Nephron progenitor cell (in vitro differentiated cells): ENCODE measurements at places on chromosomes 11 and 22.

DNA sequence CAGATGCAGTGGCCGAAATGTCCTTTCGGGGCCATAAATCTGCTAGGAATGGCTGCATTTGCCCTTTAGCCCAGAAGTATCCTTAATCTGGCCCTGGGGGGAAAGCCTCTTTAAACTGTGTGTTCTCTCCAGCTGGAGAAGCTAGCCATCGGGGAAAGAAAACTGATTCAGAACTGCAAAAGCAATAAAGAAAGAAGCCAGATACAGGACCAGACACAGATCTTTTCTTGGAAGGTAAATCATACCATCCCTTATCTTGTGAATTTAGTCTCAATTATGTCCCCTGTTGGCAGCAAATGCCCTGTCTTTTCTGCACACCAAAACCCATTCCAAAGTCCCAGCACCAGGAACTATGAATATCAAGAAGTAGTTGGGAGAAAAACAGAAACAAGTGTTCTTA lies 25.6 kb downstream of the PC start:
- peaks cover 48% of the 10 kb centered on the region for H3K4me1 ChIP-seq
- peaks cover 5% of the 10 kb centered on the region for H3K36me3 ChIP-seq
- peak overlapping the region; percentile 38 for H3K4me3 ChIP-seq
- peaks cover 6% of the 10 kb centered on the region for H3K27me3 ChIP-seq
- H3K27ac ChIP-seq, result peak overlapping the region; percentile 2

GRCh38 chr22:36986242-36986821 lies 32.9 kb downstream of the TST start:
- peaks cover 10% of the 10 kb centered on the region for H3K4me1 ChIP-seq
- H3K27ac ChIP-seq, result no peak overlapping the region
- DNase-seq, result peak; percentile 44
- H3K36me3 ChIP-seq, result no peaks in the 10 kb centered on the region

DNA sequence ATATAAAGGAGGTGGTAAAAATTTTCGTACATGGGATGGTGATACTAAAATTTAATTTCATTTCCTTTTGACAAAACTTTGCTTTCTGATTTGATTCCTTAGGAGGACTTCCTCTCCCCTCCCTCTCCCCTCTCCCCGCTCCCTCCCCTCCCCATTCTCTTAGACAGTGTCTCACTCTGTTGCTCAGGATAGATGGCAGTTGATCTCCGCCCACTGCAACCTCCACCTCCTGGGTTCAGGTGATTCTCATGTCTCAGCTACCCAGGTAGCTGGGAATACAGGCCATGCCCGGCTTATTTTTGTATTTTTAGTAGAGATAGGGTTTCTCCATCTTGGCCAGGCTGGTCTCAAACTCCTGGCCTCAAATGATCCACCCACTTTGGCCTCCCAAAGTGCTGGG lies 15.9 kb downstream of the TRIM44 start:
- no peaks in the 10 kb centered on the region for H3K27me3 ChIP-seq
- H3K4me1 ChIP-seq, result peaks cover 18% of the 10 kb centered on the region
- H3K27ac ChIP-seq, result no peak overlapping the region
- no peak overlapping the region for H3K4me3 ChIP-seq
- H3K36me3 ChIP-seq, result peaks cover 5% of the 10 kb centered on the region

GRCh38 chr11:102196816-102197215 lies 86.6 kb downstream of the YAP1 start:
- H3K4me3 ChIP-seq, result peak overlapping the region; percentile 79
- peaks cover 61% of the 10 kb centered on the region for H3K36me3 ChIP-seq
- H3K4me1 ChIP-seq, result peaks cover 52% of the 10 kb centered on the region
- H3K27ac ChIP-seq, result peak overlapping the region; percentile 95
- peaks cover 3% of the 10 kb centered on the region for H3K27me3 ChIP-seq
- no peak for DNase-seq

DNA sequence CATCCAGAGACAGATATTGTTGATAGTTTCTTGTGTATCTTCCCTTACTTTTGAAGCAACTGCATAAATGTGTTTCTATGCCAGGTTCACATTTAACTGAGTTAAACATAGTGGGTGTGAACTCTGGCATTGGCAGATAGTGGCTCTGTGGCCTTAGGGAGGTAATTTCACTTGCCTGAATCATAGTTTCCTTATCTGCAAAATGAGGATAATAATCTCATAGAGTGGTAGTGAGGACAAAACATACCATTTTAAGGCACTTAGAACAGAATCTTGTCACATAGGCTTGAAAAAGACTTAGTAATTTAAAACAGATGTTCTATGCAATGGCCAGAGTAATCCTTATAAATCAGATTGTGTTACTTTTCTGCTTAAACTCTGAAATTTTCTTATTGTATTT lies 56.4 kb upstream of the SYN3 start:
- no peaks in the 10 kb centered on the region for H3K36me3 ChIP-seq
- no peak overlapping the region for H3K4me3 ChIP-seq
- H3K4me1 ChIP-seq, result peaks cover 47% of the 10 kb centered on the region
- H3K27me3 ChIP-seq, result no peaks in the 10 kb centered on the region
- H3K27ac ChIP-seq, result no peak overlapping the region

DNA sequence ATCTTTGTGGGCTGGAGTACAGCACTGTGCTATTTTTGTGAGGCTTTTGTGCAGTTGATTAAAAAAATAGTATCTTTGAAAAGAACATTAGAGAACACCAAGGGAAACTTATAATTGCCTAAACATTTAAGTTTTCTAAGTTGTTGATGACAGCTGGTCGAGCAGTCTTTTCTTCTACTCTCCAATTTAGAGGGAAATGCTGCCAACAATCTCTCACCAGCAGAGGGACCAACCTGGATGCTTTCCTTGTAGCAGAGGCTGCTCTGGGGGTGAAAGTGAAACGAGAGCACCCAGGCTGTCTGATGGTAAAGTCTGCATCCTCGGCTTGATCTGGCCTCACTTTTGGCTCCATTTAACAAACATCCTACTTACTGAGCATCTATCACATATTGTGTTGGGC lies 1286.5 kb upstream of the TENM4 start:
- H3K36me3 ChIP-seq, result no peaks in the 10 kb centered on the region
- no peak overlapping the region for H3K4me3 ChIP-seq
- peak; percentile 5 for DNase-seq
- H3K27me3 ChIP-seq, result peaks cover 3% of the 10 kb centered on the region
- H3K4me1 ChIP-seq, result no peaks in the 10 kb centered on the region

- no peak overlapping the region for H3K4me3 ChIP-seq
- H3K4me1 ChIP-seq, result peaks cover 43% of the 10 kb centered on the region
- no peak for DNase-seq
- H3K27me3 ChIP-seq, result peaks cover 4% of the 10 kb centered on the region
Observed at GRCh38 chr11:74005721-74006517, 3.0 kb downstream of the UCP3 start.

- H3K4me1 ChIP-seq, result no peaks in the 10 kb centered on the region
- no peak for DNase-seq
- no peaks in the 10 kb centered on the region for H3K27me3 ChIP-seq
- no peak overlapping the region for H3K4me3 ChIP-seq
Observed at GRCh38 chr11:45959851-45960250, 37.4 kb downstream of the LARGE2 start.

DNA sequence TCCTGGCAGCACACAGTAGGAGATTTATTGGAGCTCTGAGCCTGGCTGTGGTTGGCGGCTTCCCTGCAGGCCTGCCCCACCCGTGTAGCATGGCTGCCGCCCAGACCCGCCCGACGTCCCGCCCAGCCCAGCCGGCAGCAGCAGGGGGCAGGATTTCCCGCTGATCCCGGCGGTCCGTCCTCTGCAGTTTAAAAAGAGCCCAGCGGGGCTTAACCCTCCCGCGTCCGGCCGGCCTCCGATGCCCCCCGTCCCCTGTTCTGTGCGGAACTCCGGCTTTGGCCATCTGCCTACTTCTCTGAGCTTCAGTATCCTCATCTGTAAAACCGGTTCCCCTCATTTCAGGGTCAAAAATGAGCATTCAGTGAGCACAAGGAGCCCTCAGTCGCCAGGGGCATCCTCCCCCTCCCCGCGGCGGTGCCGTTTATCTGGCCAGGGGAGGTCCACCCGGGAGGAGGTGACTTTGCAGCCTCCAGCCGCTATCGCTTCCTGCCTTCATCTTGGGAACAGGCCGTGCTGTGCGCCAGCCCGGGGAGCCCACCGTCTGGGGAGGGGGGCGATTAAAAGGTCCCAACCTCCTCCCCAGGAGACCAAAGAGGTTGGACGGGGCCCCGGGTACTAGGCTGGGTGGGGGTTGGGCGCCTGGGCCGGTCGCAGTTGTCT lies at the start of gene GAS2L1:
TSS of gene GAS2L1 (plus strand) at position 476 of the 660 bp plus-strand sequence. CDS start 1,456 bp downstream, outside the sequence.
- no peaks in the 10 kb centered on the region for H3K27me3 ChIP-seq
- H3K4me1 ChIP-seq, result peaks cover 16% of the 10 kb centered on the region
- H3K36me3 ChIP-seq, result no peaks in the 10 kb centered on the region
- peak; percentile 84 for DNase-seq
- peak within 1 kb of the TSS; percentile 91 for H3K4me3 ChIP-seq

DNA sequence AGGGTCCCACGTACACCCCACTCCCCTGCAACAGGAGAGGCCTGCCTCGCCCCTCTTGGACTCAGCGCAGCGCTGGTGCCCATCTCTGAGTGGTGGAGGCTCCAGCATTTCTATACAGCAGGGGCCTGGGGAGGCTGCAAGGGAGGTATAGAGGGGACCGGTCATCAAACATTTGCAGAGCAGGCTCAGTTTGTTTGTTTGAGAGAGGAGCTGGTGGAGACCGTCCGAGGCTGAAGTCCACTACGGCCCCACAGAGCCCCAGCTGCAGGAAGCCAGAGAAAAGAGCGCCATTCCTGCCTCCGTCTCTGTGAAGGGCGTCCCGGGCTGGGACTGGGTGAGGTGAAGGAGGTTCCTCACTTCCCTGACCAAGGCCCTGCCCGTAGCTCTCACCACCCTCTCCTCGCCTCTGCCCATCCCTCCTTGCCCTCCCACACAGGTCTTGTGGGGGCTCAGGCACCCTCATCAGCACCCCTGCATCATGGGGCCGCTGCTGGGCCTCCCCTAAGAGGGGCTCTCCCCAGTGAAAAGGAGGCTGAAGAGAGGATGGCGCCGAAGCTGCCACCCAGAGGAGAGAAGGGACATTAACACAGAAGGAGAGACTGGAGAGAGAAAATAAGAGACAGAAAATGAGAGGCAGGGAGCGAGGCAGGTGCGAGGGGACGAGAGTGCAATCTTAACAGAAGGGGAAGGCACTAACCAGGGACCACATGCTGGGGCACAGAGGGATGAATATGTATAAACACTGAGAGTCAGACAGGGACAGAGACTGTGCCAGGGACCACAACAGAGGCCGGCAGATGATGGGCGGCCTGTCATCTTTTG lies 24.5 kb downstream of the RPUSD4 start:
- peaks cover 5% of the 10 kb centered on the region for H3K27me3 ChIP-seq
- H3K27ac ChIP-seq, result no peak overlapping the region
- H3K4me1 ChIP-seq, result peaks cover 56% of the 10 kb centered on the region
- DNase-seq, result no peak

- H3K27ac ChIP-seq, result no peak overlapping the region
- H3K4me1 ChIP-seq, result peaks cover 26% of the 10 kb centered on the region
- no peak overlapping the region for H3K4me3 ChIP-seq
- no peaks in the 10 kb centered on the region for H3K36me3 ChIP-seq
- DNase-seq, result no peak
Observed at GRCh38 chr22:35611200-35611890, 5.8 kb downstream of the MB start.

DNA sequence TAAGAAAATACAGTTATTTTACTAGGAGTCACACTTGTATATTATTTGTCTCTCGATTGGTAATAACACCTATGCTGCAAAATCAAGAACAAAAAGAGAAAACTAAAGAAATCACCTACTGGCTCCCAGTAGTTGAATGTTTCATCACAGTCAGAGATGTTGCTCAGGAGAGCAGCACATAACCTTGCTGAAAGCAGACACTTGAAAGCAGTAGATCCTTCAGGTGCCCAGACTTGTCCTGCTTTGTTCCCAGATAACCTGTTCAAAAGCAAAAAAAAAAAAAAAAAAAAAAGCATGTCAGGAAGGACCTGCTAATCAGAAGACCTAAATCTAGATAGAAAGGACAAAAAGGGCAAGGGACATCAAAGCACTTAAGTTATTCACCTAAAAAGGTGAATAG lies 1.3 kb downstream of the ALG9 start:
- peak overlapping the region; percentile 63 for H3K4me3 ChIP-seq
- peaks cover 33% of the 10 kb centered on the region for H3K36me3 ChIP-seq
- H3K27ac ChIP-seq, result no peak overlapping the region
- no peaks in the 10 kb centered on the region for H3K27me3 ChIP-seq
- H3K4me1 ChIP-seq, result peaks cover 19% of the 10 kb centered on the region

DNA sequence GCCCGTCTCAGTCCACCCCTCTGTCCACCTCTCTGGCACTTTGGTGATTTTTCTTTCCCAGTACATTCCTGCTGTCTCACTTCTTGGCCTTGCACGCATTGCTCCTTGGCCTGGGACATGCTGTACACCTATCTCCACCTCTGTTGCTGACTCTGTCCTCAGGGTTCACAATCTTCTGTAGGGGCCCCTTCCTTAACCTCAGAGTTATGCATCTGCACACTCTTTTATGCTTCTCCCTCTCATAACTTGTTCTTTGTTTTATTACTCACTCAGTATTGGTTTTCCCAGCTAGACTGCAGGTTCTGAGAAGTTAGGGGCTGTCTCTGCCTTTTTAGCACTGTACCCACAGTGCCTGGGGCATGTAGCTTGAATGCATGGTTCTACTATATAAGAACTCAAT lies 139.1 kb upstream of the MTMR2 start:
- DNase-seq, result no peak
- H3K4me3 ChIP-seq, result no peak overlapping the region
- H3K27ac ChIP-seq, result peak overlapping the region; percentile 45
- H3K27me3 ChIP-seq, result no peaks in the 10 kb centered on the region

GRCh38 chr22:20563466-20563906 lies 56.1 kb downstream of the MED15 start:
- no peaks in the 10 kb centered on the region for H3K27me3 ChIP-seq
- no peak overlapping the region for H3K4me3 ChIP-seq
- H3K4me1 ChIP-seq, result no peaks in the 10 kb centered on the region
- H3K27ac ChIP-seq, result no peak overlapping the region
- peaks cover 70% of the 10 kb centered on the region for H3K36me3 ChIP-seq
- DNase-seq, result no peak

GRCh38 chr11:65834202-65834601 lies 439 bp downstream of the SNX32 start:
- H3K27me3 ChIP-seq, result peaks cover 24% of the 10 kb centered on the region
- DNase-seq, result no peak
- no peak overlapping the region for H3K27ac ChIP-seq

GRCh38 chr11:17369094-17369493 lies 17.5 kb downstream of the NCR3LG1 start:
- H3K4me3 ChIP-seq, result no peak overlapping the region
- H3K36me3 ChIP-seq, result peaks cover 57% of the 10 kb centered on the region
- H3K27me3 ChIP-seq, result peaks cover 3% of the 10 kb centered on the region
- no peak for DNase-seq

DNA sequence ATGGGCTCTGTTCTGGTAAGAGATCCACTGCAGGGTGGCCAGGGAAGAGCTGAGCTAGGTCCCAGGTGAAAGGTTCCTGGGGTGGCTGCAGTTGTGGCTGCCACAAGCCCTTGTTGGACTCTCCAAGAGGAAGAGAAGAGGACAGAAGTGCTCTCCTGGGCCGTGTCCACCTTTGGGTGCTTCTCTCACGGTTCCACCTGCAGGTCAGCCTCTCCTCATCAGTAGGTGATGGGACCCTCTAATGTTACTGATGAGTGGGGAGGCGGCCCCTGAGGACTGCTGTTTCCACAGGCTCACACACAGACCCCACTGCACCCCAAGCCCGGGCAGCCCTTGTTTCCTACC lies 804.9 kb downstream of the BRD1 start:
- no peak for DNase-seq
- H3K27me3 ChIP-seq, result peaks cover 10% of the 10 kb centered on the region
- no peaks in the 10 kb centered on the region for H3K36me3 ChIP-seq
